Urinary bladder (tissue), 4 donors: ENCODE measurements at places on chromosomes 11 and 22. TPM values are rescaled to one million over a fixed set of nuclear protein-coding genes. Genes with fewer than 3 reads are reported as not detected.
A peak's percentile ranks its signal among the peaks of the same experiment; 100 is the strongest.

The OR52A1 gene
- total RNA-seq, result not detected

The UBQLNL gene
- total RNA-seq, result 0.85 TPM

The GAS2 gene
- total RNA-seq, result 18.8 TPM

The CCDC87 gene
- total RNA-seq, result not detected

The DNHD1 gene
- 13.4 TPM for total RNA-seq

The SDHD gene
- 166 TPM for total RNA-seq

The CCDC188 gene
- 0.69 TPM for total RNA-seq

DNA sequence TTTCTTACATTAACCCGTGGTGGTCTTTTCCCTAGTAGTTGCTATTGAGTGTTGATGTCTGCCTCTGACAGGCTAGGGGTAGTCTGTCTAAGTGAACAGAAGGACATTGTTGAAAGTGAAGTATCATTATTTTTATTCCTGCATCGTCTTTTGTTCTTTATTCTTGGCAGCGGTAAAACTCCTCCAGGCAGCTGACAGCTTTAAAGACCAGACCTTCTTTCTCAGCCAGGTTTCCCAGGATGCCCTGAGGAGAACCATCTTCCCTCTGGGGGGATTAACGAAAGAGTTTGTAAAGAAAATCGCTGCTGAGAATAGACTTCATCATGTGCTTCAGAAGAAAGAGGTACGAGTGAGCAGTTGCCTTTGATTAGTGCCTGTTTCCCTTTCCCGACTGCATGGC, 14.6 kb downstream of the TRMU start:
- no peak for DNase-seq

DNA sequence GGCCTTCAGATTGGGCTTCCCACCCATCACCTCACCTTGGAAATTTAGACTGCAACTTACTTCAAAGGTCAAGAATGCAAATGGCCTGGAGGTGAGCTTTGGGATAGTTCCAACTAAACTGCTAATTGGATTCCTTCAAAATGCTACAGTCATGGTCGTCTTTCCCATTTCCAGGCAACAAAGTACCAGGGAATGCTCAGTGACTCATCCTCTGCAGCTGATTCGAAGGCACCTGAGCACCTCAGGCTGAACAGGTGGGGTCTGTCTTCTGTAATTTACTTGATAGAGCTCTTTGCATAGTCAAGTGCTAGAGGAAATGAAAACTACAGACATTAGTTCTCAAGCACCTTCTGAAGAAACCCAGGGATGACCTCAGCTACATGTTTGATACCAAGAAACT, 20.5 kb upstream of the FSHB start:
- no peak for DNase-seq

GRCh38 chr22:38715176-38715764, 9.5 kb downstream of the GTPBP1 start:
- no peak for DNase-seq

- no peak for DNase-seq
Measured at GRCh38 chr11:48125866-48126265, 90.7 kb upstream of the OR4B1 start.

- DNase-seq, result no peak
Measured at GRCh38 chr11:923691-924405, 1.8 kb upstream of the AP2A2 start.

- DNase-seq, result no peak
Measured at GRCh38 chr11:10511181-10511621, 29.8 kb downstream of the RNF141 start.

- DNase-seq, result peak; percentile 4
Measured at GRCh38 chr11:111635706-111636045, 33.4 kb downstream of the SIK2 start.

DNA sequence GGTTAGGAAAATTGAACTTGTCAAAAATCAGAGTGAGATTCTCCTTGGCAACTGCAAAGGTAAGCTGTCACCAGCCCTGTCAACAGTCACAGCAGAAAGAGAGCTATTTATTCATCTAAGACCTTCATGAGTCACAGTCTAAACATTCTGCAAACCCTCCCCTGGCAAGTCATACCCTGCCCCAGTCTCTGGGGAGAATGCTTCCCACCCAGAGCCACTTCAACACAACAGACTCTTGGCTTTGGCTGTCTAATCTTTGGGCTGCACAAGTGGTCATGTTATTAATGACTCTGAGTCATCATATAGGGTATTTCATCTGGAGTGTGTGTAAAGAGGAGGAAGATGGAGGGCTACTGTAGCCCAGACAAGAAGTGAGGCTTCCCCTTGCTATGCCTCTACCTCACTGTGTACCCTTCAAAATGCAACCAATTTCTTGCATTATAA, 153.4 kb downstream of the CCDC34 start:
- no peak for DNase-seq

DNA sequence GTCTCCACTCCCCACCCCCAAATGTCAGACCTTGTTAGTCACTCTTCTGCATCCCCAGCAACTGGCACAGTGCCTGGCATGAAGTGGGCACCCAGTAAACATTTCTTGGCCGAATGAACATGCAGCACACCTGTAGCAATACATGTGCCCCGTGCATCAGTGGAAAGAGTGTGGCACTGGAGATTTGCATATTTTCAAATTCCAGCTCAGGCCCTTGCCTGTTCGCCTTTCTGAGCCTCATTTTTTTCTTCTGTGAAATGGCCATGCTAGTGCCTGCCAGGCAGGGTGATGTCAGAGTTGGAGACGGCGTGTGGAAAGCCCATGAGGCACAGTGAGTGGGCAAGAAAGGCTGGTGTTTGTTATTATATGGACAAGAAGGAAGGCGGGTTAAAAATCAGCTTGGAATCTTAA, 38.7 kb downstream of the CD82 start:
- no peak for DNase-seq

DNA sequence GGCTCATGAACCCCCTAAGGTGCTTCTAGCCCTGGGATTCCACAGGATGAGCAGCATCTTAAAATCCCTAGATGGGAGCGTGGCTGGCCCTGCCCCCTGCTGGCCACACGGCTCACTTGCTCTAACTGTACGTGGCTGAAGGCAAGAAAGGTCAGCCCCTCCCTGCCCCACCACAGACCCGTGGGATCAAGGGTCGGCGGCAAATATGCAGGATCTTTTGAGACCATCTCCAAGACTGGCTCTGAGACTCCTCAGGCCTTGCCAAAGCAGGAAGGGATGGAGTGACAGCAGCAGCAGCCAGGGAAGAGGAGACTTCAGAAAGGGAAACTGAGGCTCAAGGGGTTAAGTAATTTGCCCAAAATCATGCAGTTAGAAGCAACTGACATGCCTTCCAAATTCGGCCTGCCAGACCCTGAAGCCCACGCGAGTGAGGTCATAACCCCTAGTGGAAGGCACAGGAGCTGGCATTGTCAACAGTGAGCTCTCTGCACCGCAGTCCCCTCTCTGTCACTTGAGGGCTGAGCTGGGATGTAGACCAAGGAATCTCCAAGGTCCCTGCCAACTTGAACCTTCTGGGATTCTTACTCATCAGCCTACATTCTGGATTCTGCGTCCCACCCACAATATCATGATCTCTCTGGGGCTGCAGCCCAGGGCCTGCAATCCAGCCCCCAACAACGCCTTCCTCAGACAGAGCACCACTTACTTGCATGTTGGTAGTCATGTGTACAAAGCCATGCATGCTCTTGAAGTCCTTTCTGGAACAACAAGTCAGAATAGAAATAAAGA, 31.4 kb downstream of the CREB3L1 start:
- no peak for DNase-seq

DNA sequence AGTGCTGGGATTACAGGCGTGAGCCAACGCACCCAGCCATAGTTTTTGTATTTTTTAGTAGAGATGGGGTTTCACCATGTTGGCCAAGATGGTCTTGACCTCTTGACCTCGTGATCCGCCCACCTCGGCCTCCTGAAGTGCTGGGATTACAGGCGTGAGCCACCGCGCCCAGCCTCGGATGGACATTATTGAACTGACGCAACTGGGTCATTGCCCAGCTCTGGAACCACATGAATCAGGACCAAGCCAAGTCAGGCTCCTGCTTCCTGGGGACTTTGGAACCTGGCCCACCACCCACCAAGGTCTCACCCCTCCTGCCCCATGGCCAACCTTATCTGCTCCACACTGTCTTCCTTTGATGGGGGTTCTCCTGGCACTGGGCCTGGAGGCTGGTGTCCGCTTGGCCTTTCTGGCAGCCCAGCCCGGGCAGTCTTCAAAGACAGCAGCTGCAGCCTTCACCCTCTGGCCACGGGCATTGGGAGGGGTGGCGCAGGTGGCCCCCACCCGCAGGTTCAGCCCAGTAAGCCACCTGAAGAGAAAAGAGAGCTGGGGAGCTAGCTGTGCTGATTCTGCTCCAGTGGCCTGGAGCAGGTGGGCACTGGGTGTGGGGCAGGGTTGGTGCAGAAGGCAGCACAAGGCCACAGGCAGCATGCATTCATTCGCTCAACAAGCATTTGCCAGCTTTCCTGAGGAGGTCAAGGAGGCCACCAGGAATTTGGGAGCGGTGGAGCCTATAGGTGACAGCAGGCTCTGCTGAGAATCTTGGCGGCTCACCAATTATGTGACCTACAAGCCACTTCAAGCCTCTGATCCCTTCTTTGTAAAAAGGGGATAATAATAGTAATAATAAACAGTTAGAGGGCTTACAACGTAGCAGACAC, 5.7 kb downstream of the CHADL start:
- no peak for DNase-seq

- no peak for DNase-seq
Measured at GRCh38 chr11:44611088-44611487, 45.6 kb downstream of the CD82 start.

GRCh38 chr11:17513853-17514252, 30.4 kb downstream of the USH1C start:
- DNase-seq, result no peak

DNA sequence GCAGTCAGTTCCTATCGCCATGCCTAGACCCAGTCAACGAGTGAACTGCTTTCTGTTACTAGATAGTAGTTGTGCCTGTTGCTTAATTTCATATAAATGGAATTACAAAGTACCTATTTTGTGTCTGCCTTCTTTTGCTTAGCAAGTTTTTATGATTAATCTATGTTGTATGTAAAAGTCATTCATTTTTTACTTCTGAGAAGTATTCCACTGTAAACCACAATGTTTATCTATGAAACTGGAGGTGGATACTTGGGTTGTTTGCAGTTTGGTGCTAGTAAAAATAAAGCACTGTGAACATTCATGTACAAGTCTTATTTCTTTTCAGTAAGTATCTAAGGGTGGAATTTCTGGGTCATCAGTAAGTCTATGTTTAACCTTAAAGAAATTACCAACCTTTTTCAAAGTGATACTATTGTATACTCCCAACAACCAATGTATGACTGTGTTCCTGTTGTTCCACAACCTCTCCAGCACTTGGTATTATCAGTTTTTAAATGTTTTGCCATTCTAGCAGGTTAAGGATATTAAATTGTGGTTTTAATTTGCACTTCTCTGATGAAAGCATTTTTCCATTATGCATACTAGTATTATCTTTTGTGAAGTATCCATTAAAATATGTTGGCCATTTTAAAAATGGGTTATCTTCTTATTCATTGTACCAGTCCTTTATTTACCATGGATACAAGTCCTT, 68.2 kb downstream of the DNAJC24 start:
- DNase-seq, result no peak

- no peak for DNase-seq
Measured at GRCh38 chr22:49811020-49811791, 16.5 kb downstream of the BRD1 start.
